ENCODE measurements at places on chromosomes 3 and 15. TPM values are rescaled to one million over a fixed set of nuclear protein-coding genes. Genes with fewer than 3 reads are reported as not detected.

GRCh38 chr15:68353421-68354135 lies 76.0 kb downstream of the FEM1B start:
- no peak for DNase-seq

DNA sequence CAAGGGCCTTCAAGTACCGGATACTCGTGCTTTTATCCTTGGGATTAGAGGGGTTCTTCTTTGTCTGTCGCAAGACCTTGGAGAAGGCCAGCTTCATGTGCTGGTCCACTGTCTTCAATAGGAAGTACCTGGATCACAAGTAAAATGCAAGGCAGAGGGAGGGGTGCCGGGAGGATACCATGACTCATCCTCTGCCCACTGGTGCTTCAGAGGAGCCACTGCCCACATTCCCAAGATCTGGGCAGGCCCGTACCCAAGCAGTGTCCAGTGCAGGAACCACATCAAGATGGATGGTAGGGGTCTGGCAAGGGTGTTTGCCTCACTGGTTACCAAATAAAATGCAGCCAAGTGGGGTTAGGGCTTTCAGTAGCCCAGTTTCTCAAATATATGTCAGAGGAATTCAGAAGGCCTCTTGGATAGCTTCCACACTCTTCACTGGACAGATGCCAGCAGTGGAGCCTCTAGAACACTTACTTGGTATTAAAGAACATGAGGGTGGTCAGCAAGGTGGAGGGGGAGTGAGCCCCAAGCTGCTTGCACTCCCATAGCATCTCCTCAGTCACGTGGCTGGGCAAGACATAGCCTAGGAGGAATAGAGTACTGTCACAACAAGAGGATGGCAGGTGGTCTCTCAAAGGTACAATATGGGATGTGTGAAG lies 3.6 kb upstream of the IMPDH2 start:
- no peak for DNase-seq

GRCh38 chr3:49133226-49133951 lies 539 bp upstream of the LAMB2 start:
- no peak for DNase-seq

Gene CHRD
- not detected for total RNA-seq

Gene OXNAD1
- 53.9 TPM for total RNA-seq

DNA sequence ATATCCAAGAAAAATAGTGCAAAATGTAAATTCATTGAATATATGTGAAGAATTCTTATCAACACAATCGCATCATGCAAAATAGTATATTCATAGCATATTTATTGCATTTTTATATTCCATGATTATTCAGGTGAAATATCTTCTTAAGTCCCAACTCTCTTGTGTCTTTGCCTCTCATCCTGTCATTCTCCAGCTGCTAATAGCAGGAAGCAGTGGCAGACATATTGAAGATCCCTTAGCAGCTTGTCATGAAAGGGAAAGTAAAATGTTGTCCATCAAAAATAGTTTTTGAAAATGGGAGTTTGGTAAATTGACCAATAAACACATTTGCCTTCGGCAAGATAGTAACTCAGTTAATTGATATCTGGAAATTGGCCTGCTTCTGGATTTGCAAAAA lies 265.3 kb upstream of the TGFBR2 start:
- no peak for DNase-seq

DNA sequence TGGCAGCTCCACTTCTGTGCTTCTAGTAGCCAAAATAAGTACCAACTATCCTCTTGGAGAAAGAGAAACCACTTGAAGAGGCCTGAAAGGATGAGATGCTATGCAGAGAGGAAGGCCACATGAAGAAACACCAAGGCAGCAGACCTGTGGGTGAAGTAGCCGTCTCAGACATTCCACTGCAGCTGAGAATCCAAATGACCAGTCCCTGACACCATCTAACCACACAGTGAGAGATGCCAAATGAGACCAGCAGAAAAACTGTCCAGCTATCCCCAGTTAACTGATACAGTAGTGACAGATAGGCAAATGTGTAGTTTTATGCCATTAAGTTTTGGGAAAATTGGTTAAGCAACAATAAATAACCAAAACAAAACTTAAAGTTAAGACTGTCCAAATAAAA lies 47.9 kb upstream of the ZSCAN2 start:
- no peak for DNase-seq

GRCh38 chr15:85443593-85444087 lies 63.2 kb downstream of the AKAP13 start:
- peak; percentile 27 for DNase-seq

DNA sequence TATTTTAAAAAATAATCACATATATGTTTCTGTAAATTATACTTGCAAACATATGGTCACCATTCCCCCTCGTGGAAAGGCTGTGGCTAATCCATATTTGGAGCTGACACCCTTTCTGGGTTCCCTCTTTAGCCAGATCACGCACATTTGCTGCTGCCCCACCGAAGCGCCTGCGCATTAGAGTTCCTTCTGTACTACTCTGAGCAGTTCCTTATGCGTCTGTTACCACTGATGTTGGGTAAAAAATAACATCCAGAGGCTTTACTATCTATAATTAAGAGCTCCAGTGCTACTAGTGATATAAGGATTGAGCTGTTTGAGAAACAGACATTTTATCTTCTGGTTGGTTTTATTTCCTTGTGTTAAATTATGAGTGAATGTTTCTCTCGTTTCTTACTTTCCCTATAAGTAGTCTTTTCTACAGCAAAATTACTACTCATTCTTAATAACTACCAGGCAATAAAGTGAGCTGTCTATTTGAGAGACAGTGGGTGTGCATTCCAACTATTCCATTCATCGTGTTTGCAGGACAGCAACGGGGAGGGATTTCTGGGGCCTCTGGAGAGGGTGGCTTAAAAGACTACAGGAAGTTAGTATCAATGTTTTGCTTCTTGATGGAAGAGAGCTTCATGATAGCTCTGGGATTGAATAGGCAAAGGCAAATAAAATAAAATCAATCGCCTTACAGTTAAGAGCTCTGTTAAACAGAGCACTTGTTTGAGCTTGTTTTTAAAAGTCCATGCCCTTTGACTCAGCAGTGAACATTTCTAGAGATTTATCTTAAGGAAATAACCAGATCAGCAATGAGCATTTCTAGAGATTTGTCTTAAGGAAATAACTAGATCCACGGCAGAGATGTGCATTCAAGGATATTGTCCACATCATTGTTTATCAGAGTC lies 245.2 kb downstream of the CD47 start:
- no peak for DNase-seq

Gene VPS39
- 90.7 TPM for total RNA-seq

DNA sequence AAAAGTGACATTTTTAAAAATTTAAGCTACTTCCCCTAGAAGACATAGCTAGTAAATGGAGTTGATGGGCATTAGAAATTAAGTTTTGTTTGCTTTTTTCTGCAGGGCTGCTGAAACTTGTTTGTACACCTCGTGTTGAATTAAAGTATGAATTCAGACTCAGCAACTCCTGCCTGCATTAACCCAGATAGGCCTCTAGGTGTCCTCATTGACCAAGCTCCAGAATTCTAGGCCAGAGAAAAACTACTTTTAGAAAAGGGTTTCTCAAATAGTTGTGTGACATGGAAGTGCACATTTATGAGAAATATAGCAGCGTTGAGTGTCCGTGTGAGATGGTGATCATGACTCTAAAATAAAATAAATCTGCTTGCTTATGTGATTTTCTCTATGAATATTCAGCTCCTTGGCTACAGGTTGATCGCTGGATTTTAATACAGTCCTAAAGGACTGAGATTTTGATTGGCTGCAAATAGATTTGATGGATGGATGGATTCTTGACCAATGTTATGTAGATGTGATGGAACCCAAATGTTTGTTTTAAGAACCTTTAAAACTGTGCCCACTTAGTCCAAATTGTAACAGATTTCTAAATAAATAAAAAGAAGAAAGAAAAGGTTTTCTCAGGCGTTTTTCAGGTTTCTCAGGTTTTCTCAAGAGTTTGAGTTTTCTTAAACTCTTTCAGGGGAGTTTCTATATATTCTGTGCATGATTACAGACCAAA lies 39.4 kb upstream of the LMOD3 start:
- no peak for DNase-seq

DNA sequence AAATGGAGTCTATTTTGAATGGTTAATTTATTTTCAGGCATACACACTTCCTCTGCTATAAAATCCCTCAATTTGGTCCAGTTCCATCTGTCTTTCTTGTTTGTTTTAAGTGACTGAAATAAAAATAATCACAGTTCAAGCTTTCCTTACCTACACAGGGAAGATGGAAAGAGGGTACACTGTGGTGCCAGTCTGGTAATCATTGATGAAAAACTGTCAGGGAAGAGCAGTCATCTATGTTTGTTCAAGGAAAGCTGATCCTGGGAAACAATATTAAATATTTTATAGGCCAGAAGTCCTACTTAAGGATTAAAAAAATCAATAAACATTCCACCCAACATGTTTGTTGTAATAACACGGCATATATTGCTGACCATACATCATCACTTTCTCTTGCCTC lies 115.2 kb upstream of the KCNMB2 start:
- DNase-seq = no peak

Gene RTP3
- not detected for total RNA-seq

- no peak for DNase-seq
These were observed 5.7 kb upstream of the CCDC80 start for GRCh38 chr3:112646623-112647022.

- DNase-seq = no peak
These were observed 127.7 kb downstream of the LRRK1 start for GRCh38 chr15:101046826-101047225.

- DNase-seq = peak; percentile 60
These were observed 11.5 kb upstream of the PARP14 start for GRCh38 chr3:122668930-122669730.

GRCh38 chr15:73052653-73053397 lies 562 bp downstream of the NEO1 start:
- no peak for DNase-seq

Gene CLCN2
- total RNA-seq = 6.5 TPM

Gene TM4SF1
- not detected for total RNA-seq

DNA sequence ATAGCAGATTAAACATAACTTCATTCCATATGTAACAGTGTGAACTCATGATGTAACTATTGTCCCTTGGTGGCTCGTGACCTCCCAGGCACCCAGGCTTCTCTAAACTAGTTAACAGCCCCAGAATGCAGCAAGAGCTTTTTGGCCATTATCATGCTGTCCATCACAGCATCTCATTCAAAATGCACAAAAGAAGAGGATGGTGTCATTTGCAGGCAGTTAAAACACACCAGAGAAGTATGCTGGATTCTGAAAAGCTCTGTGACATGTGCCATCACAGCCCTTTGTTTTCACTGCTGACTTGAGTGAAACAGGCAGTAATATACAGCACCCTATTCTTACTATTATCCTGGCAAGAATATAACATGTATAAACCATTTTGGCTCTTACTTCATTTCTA lies 117.6 kb upstream of the CHMP2B start:
- no peak for DNase-seq

GRCh38 chr15:69979262-69979661 lies 118.5 kb downstream of the TLE3 start:
- DNase-seq = no peak

GRCh38 chr15:80576519-80577090 lies 118.5 kb upstream of the ABHD17C start:
- no peak for DNase-seq

- no peak for DNase-seq
These were observed 58.3 kb downstream of the CDC25A start for GRCh38 chr3:48129921-48130320.

Gene SI
- total RNA-seq = not detected

- no peak for DNase-seq
These were observed 43.9 kb downstream of the ONECUT1 start for GRCh38 chr15:52746162-52746757.

GRCh38 chr3:98545940-98546339 lies 14.2 kb downstream of the GPR15 start:
- no peak for DNase-seq

GRCh38 chr3:11140713-11141104 lies 13.6 kb upstream of the HRH1 start:
- DNase-seq = no peak

Gene GOLGA6L7
- not detected for total RNA-seq

Gene CCR9
- total RNA-seq = not detected

- DNase-seq = no peak
These were observed 366.7 kb downstream of the ERC2 start for GRCh38 chr3:56101576-56101975.

- no peak for DNase-seq
These were observed 923.5 kb downstream of the ROBO1 start for GRCh38 chr3:78844307-78844706.

Gene PCBP4
- total RNA-seq = 11.3 TPM

Gene NRROS
- 17.2 TPM for total RNA-seq

DNA sequence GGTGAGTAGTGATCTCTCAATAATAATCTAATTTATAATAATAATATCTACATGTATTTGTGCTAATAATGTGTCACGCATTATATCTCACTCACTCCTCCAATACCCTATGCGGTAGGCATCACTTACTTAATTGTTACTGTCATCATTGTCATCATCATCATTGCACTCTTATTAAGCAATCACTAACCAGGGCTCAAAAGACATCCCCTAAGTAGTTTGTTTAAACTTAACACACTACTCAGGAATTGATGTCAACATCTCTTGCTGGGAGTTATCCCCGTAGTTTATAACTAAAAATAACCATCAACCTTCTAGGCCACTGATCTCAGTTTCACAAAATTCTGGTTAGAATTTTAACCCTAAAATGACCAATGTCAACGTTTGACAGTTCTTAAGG lies 56.8 kb upstream of the ICE2 start:
- DNase-seq = no peak

Gene TEX55
- total RNA-seq = not detected

- DNase-seq = no peak
These were observed 775 bp downstream of the C3orf33 start for GRCh38 chr3:155805204-155805801.

Gene NUTM1
- total RNA-seq = not detected

DNA sequence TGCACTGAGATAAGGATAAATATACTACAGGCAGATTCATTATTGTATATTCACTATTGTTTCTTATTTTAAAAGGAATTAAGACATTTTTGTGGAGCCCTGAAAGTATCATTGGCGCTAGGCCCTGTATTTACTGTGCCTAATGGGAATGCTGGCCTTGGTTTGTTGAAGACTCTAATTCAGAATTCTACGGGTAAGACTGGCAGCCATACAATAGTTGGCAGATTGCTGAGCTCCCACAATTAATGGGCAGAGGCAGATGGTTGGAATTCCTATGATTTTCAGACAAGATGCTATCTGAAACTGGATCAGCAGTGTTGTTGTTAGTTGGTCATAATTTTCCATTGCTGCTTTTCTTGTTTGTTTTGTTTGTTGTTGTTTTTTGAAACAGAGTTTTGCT lies 14.7 kb downstream of the PGBD4 start:
- no peak for DNase-seq

- DNase-seq = no peak
These were observed 2.5 kb downstream of the CCDC71 start for GRCh38 chr3:49163609-49164008.

GRCh38 chr15:70278644-70279043 lies 180.9 kb upstream of the TLE3 start:
- peak; percentile 25 for DNase-seq

DNA sequence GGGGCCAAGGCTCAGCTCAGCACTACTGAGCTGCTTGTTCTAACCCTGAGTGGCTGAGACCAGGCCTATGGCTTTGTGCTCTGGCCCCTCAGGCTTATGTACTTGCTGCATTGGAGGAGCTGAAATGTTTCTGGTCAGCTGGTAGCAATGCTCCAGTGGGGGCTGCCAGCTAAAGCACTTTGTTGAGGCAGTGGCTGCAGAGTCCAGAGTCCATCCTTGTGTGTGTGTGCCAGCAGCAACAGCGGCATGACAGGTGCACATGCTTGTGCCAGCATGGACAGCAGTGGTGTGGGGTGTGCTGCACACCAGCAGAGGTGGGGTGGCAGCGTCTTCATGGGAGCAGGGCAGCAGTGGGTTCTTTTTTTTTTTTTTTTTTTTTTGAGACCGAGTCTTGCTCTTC lies 169.1 kb downstream of the VPS8 start:
- no peak for DNase-seq
